ENCODE measurements at places on chromosomes 4 and X.

DNA sequence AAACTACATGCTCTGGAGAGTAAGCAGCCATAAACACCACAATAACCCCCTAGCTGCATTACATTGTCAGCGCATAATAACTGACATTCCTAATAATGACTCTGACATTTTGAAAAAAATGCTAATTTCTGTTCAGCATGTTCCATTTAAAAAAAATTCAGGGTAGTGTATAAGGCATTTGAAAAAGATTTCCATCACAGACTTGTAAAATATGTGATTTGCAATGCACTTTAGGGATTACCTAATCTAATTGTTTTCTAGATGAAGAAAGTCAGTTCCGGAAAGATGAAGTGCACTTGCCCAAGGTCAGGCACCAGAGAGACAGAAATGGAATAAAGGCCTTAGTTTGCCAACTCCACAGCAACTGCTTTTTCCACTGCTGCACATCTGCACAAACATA lies 55.3 kb downstream of the FANCB start:
- no peak for DNase-seq

GRCh38 chrX:154026136-154027021 lies 6.7 kb upstream of the IRAK1 start:
- DNase-seq: no peak

- DNase-seq: no peak
These were observed 55.0 kb downstream of the BEX3 start for GRCh38 chrX:103431316-103431715.

GRCh38 chr4:54333657-54334056 lies 104.6 kb downstream of the PDGFRA start:
- no peak for DNase-seq

- no peak for DNase-seq
These were observed 23.7 kb downstream of the CDS1 start for GRCh38 chr4:84606645-84607044.

DNA sequence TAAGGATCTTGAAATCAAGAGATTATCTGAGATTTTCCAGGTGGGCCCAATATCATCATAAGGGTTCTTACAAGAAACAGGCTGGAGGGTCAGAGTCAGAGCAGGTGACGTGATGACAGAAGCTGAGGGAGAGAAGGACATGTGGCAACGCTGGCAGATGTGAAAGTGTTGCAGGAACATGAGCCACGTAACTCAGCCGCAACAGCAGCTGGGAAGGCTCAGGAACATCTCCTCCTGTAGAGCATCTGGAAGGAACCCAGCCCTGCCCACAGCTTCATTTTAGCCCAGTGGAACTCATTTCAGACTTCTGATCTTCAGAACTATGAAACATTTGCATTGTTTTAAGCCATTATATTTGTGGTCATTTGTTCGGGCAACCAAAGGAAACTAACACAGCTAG lies 156.3 kb upstream of the VEGFC start:
- DNase-seq: no peak

GRCh38 chrX:21657318-21658151 lies 595 bp downstream of the KLHL34 start:
- no peak for DNase-seq

DNA sequence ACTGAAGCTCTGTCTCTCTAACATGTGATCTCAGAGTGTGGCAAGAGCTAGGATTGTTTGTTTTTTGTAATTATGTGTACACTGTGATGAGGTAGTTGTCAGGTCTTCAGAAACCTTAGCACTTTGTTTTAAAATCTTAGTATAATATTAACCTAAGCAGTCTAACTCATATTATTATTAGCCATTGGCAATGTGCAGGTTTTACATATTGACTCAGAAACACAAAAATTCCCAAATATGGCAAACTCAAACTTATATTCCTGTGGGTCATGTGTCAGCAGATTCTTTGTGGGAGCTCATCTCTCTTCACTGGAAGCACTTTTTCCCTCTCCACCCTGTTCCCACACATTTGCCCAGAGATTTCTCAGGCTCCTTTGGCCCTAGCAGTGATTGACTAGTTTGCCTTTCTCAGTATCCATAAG lies 8.2 kb upstream of the PWWP3B start:
- no peak for DNase-seq

- DNase-seq: no peak
These were observed 26.7 kb downstream of the SMARCA1 start for GRCh38 chrX:129496625-129497024.

GRCh38 chrX:72358313-72358712 lies 52.6 kb upstream of the CITED1 start:
- no peak for DNase-seq

DNA sequence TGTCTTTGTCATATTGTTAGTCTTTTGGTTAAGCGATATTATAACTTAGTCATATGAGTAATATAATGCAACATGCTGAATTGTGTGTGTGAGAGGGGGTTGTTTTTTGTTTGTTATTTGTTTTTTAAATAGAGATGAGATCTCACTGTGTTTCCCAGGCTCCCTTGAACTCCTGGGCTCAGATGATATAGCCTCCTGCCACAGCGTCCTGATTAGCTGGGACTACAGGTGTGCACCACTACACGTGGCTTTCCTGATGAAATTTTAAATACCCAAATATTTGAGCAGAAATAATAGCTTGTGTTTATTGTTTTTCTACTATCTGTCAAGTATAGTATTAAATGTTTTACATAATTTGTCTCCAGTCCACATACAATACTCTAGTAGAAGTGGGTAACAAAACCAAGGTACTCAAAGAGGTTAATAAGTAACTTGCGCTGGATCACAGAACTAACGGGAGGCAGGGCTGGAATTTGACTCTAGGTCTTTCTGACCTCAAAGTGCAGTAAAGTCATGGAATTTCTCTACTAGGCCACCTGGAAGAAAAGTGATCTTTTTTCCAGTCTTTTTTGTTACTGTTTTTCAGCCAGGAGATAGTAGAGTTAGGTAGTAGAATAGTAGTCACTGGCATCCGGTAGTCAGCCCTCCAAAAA lies 47.8 kb downstream of the CLCN3 start:
- no peak for DNase-seq

- no peak for DNase-seq
These were observed 52.0 kb downstream of the NSG1 start for GRCh38 chr4:4438891-4439290.

GRCh38 chr4:180009316-180009715 lies 2233.9 kb upstream of the TENM3 start:
- no peak for DNase-seq

- no peak for DNase-seq
These were observed 18.8 kb upstream of the CHRNA9 start for GRCh38 chr4:40316333-40316781.

- no peak for DNase-seq
These were observed 129.7 kb downstream of the FRAS1 start for GRCh38 chr4:78186597-78187543.

DNA sequence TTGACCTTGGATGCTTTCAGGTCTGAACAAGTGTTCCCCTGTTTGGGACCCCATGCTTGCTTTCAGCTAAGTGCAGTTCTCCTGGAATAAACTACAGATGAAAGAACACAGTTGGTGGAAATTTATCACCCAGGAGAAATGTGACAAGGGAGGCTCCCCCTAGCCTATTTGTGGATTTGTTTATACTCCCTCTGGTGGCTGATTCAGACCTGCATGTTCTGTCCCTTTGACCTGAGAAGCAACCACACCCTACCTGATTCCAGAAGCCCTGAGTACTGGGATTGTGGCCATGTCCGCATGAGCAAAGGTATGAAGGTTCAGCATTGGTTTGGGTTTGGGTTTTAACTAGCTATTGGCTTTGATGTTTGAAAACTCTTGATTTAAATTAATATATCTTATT lies 440.9 kb downstream of the MID1IP1 start:
- no peak for DNase-seq

- no peak for DNase-seq
These were observed 51.2 kb upstream of the TLR3 start for GRCh38 chr4:186017801-186018200.

DNA sequence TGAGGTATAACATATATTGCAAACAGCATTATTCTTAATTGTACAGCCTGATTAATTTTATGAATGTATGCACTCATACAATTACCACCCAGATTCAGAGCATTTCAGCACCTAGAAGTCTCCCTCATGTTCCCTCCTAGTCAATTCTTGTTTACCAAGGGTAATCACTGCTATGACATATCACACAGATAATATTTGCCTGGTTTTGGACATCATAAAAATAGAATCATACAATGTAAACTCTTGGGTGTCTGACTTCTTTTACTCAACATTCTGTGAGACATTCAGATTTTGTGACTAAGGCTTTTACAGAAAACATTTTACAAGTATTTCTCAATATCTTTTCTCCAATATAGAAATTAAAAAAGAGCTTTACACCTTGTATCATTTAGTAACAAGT lies 66.9 kb downstream of the PTPN13 start:
- DNase-seq: no peak

GRCh38 chrX:56530011-56530410 lies 33.4 kb upstream of the UBQLN2 start:
- DNase-seq: no peak

DNA sequence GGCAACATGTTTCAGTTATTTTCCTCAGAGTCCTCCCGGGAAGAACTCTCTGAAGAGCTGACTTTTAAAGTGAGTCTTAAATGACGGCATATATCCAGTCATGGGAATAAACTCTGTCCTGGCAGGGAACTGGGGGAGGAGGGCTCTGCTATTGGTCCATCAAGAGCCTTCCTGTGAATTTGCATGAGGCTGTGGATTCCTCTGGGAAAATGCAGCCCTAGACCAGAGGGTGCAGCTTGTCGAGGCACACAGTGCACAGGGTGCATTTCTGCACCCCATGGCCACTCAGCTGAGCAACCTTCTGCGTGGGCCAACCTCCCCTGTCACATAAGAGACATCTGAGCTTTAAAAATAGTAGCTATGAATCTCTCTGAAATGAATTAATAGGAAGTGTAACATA lies 360.0 kb downstream of the GALNTL6 start:
- no peak for DNase-seq
